ENCODE measurements at places on chromosomes 4 and X.

- peak; percentile 59 for DNase-seq
Measured at GRCh38 chrX:65723706-65724105, 56.3 kb downstream of the MSN start.

DNA sequence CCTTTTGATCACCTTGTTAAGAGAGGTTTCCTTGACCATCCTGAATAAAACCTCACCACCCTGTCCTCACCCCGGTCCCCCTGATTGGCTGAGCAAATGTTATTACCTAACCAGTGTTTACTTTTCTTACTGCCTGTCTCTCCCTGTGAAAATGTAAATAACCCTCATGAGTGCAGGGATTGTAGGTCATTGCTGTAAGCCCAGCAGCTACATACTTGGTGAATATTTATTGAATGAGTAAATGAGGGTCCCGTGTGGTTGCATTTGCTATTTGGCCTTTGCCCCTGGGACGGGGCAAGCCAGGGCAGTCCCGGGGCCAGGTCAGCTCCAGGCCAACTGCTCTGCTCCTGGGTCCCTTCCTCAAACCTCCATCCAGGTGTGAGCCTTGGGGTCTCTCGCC is 55.5 kb upstream of the CLCN4 start:
- DNase-seq = no peak

DNA sequence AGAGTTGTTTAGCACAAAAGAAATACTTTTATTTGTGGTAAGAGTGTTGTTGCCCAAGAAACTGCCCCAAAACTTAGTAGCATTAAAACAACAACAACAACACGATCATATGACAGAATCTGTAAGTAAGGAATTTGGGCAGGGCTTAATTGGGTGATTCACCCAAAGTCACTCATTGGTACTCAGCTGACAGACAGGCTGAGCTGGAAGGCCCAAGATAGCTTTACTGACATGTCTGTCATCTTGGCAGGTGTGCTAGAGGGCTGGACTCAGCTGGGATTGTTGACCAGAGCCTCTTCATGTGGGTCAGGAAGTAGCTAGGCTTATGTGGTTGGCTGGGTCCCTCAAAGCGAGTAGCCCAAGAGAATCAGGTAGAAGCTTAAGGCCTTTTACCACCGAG is 52.3 kb downstream of the KIAA0232 start:
- DNase-seq = no peak

DNA sequence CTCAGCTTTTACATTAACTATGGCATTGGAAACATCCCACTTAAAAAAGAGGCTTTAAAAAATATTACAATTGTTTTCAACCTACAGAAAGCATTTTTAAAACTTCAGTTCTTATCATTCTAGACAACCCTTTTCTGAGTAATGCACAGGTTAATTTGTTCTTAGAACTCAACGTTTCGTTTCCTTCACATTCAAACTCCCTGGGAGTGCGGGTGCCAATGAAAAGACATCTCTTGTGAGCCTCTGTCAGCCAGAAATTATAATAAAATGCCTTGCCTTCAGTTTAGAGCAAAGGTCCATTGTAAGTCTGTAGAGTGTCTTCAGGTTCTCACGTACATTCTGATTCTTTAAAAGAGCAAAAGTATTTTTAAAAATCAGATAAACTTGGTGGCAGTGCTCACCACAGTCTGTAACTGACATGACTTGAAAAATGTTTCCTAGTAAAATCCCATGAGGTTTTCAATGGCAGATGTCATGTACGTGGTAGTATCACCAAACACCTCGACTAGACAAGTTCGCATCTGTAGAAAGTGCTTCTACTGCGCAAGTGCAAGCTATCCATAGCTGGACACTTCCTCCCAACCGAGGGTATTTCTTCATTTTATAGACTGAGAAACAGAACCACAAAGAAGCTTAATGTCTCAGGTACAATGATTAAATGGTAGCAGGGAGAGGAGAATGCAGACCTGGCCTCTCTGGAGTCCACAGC is 65.8 kb downstream of the HAUS3 start:
- no peak for DNase-seq

DNA sequence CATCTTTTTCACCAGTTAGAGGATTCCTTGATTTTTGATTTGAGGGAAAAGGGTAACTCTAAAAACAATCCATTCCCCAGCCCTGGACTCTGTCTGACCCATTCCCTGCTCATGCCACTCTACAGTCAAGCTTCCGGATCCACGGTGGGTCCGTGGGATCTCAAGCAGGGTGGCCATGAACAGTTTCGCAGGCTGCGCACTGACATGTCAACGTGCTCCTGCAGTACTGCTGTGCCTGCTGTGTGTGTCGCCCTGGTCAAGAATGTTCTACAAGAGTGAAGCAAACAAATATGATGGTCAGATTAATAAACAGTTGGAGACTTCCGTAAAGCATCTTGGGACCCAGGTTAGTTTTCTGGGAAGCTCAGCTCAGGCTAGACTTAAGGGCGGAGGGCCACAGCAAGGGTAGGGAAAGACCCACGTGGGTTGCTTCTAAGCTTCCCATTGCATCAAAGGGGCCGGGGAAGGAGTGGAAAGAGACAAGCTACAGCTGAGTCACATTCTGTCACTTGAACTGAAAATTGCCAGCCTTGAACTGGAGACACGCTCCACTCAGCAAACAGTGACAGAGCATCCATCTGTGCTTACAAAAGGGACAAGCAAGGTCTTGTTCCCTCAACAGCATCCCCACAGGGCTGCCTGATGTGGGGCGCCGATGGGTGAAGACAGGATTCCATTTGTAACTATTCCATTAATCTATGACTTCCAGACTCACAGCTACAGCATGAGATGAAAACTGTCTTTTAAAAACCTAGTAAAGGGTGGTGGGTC is 81.8 kb downstream of the MTMR1 start:
- no peak for DNase-seq

- no peak for DNase-seq
Measured at GRCh38 chr4:77599378-77599777, 6.2 kb upstream of the CXCL13 start.

DNA sequence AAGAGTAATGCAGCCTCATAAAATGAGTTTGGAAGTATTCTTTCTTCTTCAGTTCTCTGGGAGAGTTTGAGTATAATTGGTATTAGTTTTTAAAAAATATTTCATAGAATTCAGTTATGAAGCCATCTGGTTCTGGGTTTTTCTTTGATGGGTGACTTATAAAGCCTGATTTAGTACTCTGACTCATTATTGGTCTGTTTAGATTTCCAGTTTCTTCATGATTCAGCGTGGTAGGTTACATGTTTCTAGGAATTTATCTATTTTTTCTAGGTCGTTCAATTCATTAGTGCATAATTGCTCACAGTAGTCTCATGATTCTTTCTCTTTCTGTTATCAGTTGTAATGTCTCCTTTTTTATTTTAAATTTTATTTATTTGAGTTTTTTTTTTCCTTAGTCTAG is 111.2 kb downstream of the CEP44 start:
- DNase-seq = no peak

- DNase-seq = no peak
Measured at GRCh38 chr4:114015444-114015899, 36.0 kb upstream of the ARSJ start.

DNA sequence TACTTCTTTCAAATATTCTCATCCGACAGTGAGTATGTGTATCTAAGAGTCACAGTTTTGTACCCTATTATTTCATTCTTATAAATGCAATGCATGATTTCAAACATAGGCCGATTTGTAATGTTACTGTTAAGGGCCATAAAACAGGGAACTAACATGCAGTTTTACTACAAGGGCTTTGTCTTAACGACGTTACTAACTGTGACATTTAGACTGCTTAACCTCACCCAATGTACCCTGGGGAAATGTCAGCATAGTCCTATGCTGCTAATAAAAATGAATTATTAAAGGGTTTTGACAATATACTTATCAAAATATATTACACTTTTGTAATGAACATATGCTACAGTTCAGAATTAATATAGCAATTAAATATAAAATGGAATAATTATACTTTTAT is 74.8 kb upstream of the CPXCR1 start:
- no peak for DNase-seq

DNA sequence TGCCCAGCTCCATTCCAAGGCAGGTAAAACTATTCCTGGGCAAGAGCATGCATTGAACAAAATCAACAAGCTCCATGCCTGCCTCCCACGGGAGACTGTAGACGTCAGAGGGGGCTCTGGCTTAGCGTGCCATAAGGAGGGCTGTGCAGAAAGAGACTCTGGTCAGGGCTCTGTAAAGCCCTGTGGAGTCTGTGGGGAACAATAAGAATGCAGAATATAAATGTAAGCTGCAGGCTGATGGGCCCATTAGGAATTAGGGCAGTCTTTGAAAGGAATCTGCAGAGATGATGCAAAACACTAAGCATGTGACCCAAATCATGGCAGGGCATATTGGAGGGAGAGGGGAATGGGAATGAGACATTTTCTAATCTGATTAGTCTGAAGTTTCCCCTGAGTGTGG is 170.3 kb downstream of the EFHC2 start:
- DNase-seq = no peak

GRCh38 chr4:84678976-84679744 is 96.2 kb downstream of the CDS1 start:
- DNase-seq = no peak

DNA sequence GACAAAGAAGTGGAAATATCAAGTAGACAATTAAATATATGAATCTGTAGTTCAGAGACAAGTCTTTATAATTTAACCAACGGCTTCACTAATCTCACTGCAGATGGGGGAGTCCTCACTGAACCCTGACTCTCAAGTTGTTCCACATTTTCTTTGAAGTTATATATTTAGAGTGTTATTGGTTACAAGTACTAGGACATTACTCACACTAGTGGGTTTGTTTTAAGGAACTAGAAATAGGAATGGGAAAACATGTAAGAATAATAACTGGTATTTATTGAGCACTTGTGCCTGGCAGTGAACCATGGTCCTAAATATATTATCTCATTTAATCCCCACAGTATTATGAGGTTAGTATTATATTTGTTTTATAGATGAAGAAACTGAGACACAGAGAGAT is 22.0 kb downstream of the MND1 start:
- no peak for DNase-seq

GRCh38 chr4:13887010-13887409 is 259.5 kb upstream of the BOD1L1 start:
- no peak for DNase-seq

GRCh38 chr4:128958194-128958593 is 135.1 kb downstream of the SCLT1 start:
- DNase-seq = no peak

- DNase-seq = no peak
Measured at GRCh38 chr4:159543831-159544230, 441.0 kb downstream of the RAPGEF2 start.

- DNase-seq = no peak
Measured at GRCh38 chr4:23455456-23456158, 434.2 kb downstream of the PPARGC1A start.
